ENCODE measurements at places on chromosomes 6 and 20.

GRCh38 chr6:138765896-138766655 is 7.5 kb upstream of the CCDC28A start:
- peak; percentile 33 for DNase-seq

GRCh38 chr6:63760199-63760598 is 124.6 kb downstream of the PHF3 start:
- no peak for DNase-seq

- no peak for DNase-seq
Observed at GRCh38 chr6:15936503-15936902, 192.4 kb upstream of the MYLIP start.

DNA sequence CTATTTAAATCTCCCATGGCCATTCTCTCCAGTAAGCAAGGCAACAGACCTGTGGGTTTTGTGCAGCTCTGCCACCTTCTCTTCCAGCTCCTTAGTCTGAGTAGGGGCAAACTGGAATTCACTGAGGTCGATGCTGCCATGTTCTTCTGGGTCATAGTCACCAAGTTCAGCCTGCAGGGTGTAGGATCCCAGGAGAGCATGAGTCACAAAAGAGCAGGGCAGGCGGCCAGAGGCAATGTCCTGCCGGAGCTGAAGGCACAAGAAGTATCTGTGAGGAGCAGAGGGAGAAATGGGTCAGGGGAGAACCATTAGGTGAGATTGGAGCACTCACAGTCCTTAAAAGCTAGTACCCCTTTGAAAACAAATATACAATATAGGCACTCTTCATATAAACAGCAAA is 73.7 kb downstream of the SMLR1 start:
- DNase-seq, result peak; percentile 12

DNA sequence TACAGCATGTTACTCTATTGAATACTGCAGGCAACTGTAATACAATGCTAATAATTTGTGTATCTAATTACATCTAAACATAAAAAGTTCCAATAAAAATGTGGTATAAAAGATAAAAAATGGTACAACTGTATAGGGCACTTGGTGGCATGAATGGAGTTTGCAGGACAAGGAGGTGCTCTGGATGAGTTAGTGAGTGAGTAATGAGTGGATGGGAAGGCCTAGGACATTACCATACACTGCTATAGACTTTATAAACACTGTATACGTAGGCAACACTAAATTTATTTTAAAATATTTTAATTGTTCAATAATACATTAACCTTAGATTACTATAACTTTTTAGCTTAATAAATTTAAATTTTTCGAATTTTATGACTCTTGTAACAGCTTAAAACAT is 579.6 kb upstream of the MAN1A1 start:
- no peak for DNase-seq

DNA sequence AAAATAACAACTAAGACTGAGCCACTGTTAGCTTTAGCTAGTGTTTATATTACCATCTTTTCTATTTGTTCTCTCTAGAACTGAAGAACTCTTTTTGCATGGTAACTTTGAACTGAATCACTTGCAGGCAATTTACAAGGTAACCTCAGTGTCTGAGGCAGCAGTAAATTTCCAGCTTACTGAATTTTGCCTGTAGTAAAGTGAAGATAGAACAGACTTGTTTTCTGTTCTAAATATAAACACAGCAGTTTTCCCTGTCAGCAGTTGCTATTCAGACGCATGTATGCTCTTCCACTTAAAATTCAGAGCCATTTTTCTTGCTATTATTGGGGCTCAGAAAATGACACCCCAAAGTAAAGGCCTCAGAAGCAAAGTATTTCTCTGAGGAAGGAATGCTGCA is 974.0 kb upstream of the GJE1 start:
- DNase-seq, result no peak

DNA sequence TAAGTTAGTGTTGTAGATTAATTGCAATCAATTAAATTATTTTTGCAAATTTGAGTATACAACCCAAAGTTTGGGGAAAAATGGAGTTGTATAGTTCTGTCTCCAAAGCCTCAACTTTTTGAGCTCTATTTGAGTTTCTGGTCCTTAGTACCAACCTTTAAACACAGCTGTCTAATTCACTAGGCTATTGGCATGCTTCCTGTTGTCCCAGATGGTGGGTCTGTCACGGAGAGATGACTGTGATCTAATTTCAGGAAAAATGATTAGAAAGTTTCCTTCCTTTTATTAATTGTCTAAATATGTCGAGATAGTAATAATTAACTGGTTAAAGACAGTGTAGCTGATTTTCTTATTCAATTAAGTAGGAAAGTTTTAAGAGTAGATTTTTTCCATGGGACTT is 109.6 kb downstream of the SCAF8 start:
- DNase-seq, result no peak

DNA sequence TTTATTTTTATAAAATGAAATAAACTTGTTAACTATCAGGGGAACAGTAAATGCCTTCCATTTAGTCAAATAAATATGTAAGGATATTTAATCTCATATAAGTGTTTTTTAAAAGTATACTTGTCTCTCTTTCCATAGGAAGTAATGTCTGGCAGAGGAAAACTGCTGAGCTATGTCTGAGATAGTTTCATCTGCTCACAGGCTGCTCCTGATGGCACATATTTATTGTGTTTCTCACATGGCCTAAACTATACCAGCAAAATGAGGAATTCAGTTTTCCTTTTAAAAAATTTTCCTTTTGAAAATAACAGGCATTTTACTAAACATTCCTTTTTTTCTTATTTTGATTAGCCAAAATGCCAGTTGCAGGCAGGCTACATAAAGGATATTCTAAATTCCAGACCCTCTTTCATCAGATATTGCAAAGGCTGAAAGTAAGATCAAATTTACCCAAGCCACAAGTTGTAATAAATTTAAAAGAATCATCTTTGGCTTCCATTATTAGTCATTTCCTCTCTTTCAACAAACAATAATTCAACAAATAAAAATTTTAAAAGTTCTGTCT is 60.1 kb upstream of the RNF146 start:
- peak; percentile 40 for DNase-seq

DNA sequence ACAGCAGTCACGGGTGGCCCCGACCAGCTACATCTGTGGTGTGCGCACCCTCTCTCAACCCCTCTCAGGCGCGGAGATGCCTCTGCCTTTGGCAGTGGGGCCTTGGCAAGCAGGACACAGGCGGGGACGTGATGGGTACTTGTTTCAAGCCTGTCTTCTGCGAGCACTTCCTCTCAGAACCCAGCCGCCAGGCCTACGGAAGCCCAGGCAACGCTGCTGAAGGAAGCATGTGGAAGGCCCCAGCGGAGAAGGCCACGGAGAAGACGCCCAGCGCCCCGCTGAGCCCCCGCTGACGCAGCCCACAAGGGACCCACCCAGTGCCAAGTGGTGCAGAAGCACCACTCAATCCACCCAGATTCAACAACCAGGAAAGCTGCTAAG is 13.0 kb downstream of the SERPINB6 start:
- no peak for DNase-seq

GRCh38 chr6:11853678-11854407 is 75.2 kb upstream of the ADTRP start:
- peak; percentile 22 for DNase-seq

DNA sequence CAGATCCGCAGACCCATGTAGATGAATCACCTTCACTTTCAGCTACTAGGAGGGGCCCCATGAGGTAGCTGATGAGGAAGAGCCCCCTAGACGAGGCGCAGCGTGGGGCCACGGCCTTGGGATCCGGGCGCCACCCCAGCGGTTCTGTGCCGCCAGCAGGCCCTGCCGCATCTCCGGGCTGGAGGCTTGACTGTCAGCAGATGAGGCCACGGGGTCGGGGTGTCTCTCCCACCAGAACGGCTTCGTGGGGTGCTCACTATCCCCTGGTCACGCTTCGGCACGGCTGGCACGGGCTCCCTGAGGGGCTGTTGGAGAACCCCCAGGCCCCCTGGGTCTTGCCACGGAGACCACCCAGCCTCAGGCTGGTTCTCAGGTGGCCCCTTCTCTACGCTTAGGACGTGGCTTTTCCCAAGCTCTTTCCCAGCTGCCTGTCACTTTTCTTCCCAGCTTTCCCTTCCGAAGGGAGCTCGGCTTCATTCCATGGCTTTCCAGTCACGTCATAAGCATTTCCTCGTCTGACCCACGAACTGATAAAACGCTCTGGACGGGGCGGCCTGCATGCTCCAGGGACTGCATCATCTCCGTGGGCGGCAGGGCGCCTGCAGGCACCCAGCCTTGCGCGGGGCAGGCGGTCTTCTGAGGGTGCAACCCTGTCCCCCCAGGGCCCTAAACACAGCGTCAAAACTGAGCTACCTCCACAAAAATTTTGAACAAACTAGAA is 85.9 kb downstream of the THBS2 start:
- DNase-seq, result peak; percentile 75

DNA sequence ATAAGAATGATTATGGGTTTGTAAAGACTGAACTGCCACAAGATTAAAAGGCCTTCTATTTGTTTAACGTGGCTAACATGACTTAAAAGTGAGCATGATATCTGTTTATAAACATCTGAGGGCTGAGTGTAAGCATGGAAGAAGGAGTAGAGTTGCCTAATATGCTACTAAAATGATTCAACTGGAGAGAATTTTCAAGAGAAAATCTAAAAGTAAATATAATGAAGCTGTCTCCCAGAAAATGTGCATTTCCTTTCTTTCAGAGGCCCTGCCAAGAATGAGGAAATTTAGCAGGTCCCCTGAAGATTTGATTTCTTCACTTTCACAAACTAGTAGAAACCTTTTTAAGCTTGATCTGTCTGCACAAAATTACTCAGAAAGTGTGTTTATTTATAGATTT is 4.2 kb upstream of the EYA4 start:
- DNase-seq, result peak; percentile 47

DNA sequence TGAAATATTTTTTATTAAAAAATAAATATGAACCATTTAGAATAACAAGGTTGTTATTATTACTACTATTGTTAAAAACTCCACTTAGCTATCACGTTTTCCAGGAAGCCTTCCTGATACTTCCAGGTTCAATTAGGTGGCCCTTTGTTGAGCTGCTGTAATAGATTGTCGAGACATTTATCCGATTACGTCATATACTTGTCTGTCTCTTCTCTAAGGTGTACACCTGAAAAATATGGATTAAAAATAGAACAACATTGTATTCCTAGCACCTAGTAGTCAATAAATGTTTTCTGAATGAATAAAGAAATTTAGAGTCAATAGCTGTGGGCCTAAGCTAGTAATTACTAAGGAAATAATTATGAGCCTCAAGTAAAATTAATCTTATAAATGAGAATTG is 359.6 kb downstream of the RNF144B start:
- no peak for DNase-seq

- DNase-seq, result peak; percentile 56
Observed at GRCh38 chr6:24980507-24981385, 45.0 kb upstream of the RIPOR2 start.

DNA sequence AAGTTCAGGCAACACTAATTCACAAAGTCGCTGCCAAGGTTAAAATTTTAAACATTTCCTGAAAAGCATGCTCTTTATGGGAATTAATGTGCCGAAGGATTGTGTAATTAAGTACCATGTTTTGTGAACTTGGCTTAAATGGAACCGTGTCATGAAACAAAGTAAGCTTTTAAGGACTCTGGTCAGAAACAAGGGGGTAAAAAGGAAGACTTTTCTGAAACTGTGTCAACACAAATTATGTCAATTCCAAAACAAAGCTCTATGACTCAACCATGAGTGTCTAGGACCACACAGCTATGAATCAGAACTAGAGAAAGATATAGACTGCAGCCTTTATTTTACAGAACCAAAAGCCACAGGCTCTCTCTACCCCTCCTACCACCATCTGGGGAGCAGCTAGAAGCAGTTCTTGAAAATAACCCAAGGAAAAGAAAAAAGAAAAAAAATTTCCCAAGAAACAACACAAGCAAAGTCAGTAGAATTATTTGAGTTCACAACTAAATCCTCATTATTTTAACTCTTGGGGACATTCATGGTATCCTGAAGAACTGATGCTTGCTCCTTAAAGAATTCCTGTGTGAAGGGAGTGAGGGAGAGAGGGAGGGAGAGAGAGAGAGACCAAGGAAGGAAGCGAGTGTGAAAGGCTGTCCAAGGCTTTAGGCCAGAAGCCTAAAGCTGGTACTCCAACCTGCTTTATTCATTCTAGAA is 81.9 kb downstream of the ZMYND8 start:
- peak; percentile 95 for DNase-seq

DNA sequence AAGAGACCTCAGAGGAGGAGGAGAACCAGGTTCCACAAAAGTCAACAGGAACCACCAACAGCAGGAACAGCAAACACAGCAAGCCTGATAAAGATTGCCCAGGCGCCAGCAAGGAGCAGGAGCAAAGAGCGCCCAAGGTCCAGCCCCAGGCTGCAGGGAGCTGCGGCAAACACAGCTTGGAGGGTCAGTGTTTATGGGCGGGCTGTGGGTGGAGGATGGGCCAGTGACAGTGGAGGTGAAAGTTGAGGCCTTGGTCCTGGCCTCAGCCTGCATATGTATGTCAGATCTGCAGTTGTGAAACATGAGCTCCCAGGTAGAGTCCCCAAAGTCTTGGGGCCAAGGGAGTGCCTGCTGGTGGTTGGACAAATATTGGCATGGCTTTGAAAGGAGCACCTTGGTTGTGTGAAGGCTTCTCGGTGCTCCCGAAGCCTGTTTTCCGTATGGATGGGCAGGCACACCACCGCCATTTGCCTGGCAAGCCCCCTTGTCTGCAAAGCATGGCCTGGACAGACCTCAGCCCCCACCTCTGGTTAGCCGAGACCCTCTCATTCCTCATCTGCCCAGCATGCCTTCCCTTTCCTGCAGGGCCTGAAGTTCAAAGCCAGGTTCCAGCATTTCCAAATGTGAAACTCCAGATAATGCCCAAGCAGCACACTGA is 2.0 kb upstream of the CAPN11 start:
- DNase-seq, result no peak

GRCh38 chr6:14726816-14727493 is 518.9 kb upstream of the JARID2 start:
- peak; percentile 38 for DNase-seq

DNA sequence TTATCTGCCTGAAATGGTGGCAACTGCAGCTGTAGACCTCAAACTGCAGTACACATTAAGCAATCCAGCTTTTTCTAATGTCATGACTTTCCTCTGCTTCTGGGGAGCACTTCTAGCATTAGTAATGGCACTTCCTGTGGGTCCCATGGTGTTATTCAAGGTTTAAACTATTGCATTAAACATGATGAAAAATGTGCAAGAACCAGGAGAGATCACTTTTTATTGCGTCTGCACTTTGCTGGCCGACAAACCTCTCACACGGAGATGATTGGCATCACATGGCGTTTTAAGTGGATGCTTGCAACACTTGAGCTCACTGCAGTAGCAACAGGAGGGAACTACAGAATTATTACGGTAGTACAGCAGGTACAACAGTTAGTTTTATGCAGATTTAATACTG is 148.4 kb downstream of the HIVEP2 start:
- peak; percentile 53 for DNase-seq

GRCh38 chr20:43658723-43659419 is 8.0 kb upstream of the MYBL2 start:
- DNase-seq, result no peak

DNA sequence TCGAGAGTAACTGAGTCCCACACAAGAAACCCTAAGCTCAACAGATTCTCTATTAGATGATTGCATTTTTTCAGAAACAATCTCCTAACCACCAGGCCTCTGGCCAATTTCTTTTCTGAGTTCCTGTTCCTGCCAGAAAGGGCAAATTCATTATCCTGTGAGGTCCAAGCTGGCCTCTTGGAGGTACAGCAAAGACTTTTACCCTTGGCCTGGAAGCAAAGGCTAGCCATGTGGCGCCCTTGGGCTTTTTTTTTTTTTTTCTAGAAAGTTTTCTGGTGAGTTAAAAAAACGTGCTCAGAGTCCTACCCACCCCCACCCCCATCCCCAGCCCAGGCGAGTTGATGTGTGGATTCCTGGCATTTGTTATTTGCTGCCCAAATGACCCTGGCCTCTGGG is 59.0 kb upstream of the EEF1A1 start:
- DNase-seq, result peak; percentile 92

- peak; percentile 36 for DNase-seq
Observed at GRCh38 chr6:34982424-34982852, 93.4 kb downstream of the ANKS1A start.

GRCh38 chr6:93562582-93562981 is 143.2 kb upstream of the EPHA7 start:
- DNase-seq, result peak; percentile 2
